ENCODE measurements at places on chromosomes 13 and 19. TPM values are rescaled to one million over a fixed set of nuclear protein-coding genes. Genes with fewer than 3 reads are reported as not detected.

GRCh38 chr19:5103061-5103701 lies 134.3 kb downstream of the KDM4B start:
- DNase-seq: no peak

GRCh38 chr13:84126671-84127171 lies 244.4 kb upstream of the SLITRK1 start:
- no peak for DNase-seq

DNA sequence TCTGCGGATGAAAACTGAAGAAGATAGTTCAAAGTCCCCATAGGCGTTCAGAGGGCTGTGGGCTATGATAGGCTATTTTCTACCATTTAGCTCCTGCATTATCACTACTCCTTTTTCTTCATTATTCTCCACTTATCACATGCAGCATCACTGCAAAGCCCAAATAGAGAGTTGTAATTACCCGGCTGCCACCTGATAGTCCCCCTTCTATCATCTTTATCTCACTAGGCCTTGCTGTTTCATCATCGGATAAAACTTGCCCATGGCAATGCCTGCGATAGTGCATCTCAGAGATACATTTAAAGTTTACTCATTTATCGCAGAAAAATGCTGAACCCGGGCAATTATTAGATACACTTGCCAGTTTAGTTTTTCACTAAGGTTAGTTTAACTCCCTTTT lies 82.9 kb upstream of the SOX21 start:
- DNase-seq: no peak

DNA sequence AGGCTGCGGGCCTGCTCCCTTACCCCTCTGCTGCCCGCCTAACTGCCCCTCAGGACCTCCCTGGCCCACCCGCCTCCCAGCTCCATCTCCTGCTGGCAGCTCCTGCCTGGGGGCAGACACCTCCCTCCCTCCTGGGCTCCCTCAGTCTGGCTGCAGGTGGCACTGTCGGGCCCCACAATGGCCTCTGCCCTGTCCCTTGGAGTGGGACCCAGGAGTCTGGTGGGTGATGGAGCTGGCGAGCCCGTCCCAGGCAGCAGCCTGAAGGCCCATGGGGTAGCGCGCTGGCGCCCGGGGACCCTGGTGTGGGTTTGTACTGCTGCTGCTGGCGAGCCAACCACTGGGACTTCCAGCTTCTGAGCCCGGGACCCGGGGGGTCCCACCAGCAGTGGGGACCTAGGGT lies 83.6 kb downstream of the KDM4B start:
- DNase-seq: no peak

DNA sequence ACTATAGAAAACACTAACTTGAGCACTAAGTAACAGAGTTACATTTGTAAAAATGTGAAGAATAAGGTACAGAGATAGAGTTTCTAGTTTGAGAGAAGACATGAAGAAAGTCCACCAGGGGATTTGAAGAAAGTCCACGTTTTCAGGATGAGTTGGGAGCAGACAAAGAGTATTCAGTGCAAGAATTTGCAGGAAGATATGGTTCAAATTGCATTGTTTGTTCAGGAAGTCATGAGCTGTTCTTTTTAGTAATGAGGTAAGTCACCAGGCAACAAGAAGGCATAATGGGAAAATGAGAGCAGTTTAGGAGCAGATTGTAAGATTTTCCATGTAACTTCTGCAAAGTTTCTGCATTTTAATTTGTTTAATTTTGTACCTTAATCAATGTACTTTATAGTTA lies 618.0 kb downstream of the DACH1 start:
- DNase-seq: no peak

DNA sequence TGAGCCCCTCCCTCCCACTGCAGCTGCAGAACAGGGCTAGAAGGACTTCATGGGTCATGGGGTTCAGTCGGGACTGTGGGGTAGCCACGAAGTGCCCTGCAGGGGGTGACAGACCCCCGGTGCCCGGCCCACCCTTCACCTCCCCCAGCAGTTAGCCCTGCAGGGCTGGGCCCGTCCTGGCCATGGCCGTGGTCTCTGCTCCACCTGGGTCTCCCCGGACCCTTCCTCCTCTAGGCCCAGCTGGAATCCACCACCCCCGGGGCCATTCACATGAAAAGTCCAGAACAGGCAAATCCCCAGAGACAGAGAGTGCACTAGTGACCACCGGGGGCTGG lies 17.3 kb downstream of the MKNK2 start:
- DNase-seq: no peak

- no peak for DNase-seq
Measured at GRCh38 chr19:34588249-34588648, 88.7 kb downstream of the SCGB2B2 start.

GRCh38 chr19:18144361-18144760 lies 8.6 kb upstream of the PIK3R2 start:
- no peak for DNase-seq

DNA sequence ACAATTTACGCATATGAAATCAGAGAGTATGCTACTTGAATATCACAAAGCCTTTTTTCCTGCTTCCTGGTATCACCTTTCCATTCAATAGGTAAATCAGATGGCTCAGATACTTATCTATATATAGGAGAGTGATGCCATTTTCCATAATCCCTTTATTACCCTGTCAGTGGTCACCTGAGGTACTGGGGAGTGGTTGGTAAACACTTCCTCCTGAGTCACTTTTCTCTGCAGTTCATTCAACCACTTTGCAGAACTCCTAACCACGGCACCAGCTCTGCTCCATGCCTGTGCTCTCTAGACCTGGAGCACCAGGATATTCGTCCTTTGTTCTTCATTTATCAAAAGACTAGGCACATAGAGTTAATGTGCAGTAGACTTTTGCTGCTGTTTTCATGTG lies 748.5 kb upstream of the KLHL1 start:
- DNase-seq: no peak

GRCh38 chr19:7682175-7682855 lies 1.7 kb downstream of the TRAPPC5 start:
- DNase-seq: no peak

GRCh38 chr13:50386541-50387050 lies 371.4 kb downstream of the KCNRG start:
- DNase-seq: peak; percentile 87

GRCh38 chr13:32863596-32863995 lies 152.6 kb upstream of the KL start:
- no peak for DNase-seq

DNA sequence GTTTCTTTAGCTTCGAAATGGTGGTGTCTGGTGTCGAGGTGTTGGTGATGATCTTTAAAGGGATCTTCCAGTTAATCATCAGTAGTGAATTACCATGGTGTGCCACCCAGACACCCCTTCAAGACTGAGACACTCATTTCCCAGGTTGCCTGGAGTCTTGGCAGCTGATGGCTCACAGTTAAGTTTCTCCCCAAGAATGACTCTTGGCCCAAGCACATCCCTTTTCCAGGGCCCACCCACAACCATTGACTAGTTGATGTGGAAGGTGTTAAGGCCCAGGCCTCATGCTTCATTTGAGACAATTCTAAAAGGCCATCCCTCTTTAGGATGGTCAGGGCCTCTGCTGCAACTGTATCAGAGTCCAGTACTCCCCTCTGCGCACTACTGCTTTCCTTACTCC lies 145.5 kb downstream of the FOXO1 start:
- DNase-seq: no peak

GRCh38 chr19:33879818-33880575 lies 83.3 kb downstream of the KCTD15 start:
- no peak for DNase-seq

GRCh38 chr13:51004111-51004865 lies 94.7 kb downstream of the RNASEH2B start:
- DNase-seq: no peak

- DNase-seq: peak; percentile 70
Measured at GRCh38 chr19:28289295-28290063, 923.5 kb downstream of the UQCRFS1 start.

DNA sequence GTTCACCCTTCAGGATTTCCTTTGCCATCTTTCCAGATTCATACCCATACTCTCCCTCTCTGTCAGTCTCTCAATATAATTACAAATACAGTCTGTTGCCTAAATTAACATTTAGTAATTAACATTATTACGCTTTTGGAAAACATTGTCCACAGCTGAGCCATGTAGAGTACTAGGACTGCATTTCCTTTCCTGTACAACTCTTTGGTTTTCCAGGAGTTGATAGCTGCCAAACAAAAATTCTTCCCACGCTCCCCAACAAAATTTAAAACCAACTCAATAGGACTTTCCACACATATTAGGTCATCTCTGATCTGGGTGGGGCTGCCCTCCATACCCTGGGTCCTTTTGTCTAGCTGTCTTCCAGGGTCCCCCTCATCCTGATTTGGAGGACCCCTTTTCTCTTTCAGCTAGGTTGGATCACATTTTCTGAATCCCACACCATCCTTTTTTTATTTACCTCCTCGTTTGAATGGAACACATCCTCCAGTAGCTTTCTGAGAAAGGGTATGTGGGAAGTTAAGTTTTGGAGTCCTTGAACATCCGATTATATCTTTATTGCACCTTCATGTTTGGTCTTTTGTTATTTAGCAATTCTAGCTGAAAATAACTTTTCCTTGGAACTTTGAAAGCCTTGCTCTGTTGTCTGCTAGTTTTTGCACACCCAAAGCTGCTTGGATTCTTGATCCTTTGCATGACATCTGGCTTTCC lies 17.7 kb downstream of the ONECUT3 start:
- no peak for DNase-seq

GRCh38 chr13:110265341-110265681 lies 41.6 kb downstream of the COL4A1 start:
- DNase-seq: no peak

DNA sequence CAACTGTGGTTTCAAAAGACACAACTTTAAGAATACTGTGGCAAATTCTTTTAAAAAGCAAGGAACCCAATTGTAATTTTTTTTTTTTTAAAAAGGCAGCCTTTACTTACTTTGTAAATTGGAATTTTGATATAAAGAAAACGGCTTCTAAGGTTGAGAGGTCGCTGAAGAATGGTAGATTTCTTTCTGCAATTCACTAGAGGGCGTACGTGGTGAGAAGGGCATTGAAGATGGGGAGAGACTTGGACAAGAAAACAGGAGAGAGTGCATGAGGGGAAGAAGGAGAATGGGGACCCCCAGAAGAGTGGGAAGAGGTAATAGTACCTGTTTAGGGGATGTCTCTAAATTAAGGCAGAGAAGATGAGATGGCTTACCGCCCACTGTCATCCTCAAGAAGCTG lies 33.5 kb upstream of the PABPC3 start:
- DNase-seq: no peak

GRCh38 chr13:93416736-93417355 lies 190.2 kb downstream of the GPC6 start:
- no peak for DNase-seq

DNA sequence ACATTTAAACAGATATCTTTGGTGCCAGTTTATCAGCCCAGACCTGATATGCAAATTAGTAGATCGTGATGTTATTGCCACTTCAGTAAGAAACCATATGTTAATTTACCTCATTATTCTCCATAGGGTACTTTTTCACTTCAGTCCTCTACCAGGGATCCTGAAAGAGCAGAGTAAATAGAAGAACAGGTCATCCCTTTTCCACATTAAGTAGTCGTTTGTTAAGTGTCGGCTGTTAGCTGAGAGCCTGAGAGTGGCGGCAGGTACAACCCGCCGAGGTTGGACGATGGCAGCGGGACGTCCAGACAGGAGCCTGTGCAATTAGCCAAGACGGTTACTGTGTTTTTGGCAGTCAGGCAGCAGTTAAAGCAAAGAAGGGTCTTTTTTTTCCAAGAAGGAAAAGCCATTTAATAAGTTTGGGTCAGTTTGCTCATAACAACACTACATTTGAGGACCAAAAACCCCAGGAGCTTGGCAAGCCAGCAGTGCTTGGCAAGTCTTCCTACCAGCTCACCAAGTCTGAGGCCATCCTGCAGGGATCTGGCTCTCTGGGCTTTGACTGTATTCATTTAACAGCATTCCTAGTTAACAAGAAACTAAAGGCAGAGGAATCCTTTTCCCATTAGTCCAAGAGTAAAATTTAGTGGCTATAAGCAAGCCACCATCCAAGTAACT lies 231.8 kb downstream of the SHISA2 start:
- DNase-seq: no peak

GRCh38 chr13:76942363-76942762 lies 5.9 kb upstream of the ACOD1 start:
- no peak for DNase-seq

DNA sequence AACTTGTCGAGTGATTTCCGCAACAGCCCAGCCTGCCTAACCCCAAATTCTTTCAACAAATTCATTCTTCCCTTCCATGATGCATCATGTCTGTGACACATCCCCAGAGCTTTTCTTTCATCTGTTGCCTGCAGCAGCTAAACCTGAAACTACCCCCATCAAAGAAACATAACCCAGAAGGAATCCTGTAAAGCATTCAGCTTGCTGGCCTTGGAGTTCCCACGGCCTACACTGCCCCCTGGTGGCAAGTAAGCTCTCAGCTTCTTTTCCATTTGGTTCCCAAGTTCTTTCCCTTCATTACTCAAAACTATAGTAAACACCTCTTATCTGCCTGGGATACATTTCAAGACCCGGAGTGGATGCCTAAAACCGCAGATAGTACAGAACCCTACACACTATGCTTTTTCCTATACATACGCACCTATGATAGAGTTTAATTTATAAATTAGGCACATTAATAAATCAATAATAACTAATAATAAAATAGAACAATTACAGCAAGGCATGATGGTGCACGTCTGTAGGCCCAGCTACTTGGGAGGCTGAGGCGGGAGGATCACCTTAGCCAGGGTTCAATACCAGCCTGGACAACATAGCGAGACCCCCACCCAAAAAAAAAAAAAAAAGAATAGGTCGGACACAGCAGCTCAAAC lies 7.4 kb downstream of the ETHE1 start:
- DNase-seq: peak; percentile 69

DNA sequence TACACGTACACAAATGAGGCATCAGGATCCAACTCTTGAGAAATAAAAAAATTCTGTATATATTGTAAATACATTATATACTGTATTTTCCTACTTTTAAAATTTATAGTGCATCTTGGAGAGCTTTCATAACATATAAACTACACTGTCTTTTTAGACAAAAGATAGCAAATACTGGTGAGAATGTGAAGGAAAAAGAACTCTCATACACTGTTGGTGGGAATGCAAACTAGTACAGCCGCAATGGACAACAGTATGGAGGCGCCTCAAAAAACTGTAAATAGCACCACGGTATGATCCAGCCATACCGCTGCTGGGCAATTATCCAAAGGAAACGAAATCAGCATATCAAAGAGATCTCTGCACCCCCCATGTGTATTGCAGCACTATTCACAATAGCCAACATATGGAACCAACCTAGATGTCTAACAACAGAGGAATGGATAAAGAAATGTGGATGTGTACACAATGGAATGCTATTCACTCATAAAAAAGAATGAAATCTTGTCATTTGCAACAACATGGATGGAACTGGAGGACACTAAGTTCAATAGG lies 292.4 kb downstream of the EFNB2 start:
- DNase-seq: no peak

- DNase-seq: no peak
Measured at GRCh38 chr19:49057636-49058234, at the start of gene CGB7. CGB7 (minus strand) TSS chr19:49057749; CDS start chr19:49055375, 2,374 bp downstream.

Gene SIGLEC9
- total RNA-seq: 3.1 TPM

Gene RFPL4A
- total RNA-seq: not detected

Gene TNNT1
- 65.7 TPM for total RNA-seq

Gene SAE1
- 55.8 TPM for total RNA-seq

Gene GET3
- 36.6 TPM for total RNA-seq

Gene ARL11
- total RNA-seq: 0.59 TPM

Gene CYP2B6
- total RNA-seq: 0.20 TPM

Gene MAB21L1
- 0.99 TPM for total RNA-seq

Gene TNFSF13B
- total RNA-seq: 3.9 TPM

Gene ADGRE3
- 1.2 TPM for total RNA-seq
